ENCODE measurements at places on chromosomes 6 and 20.

- no peak for DNase-seq
These were observed 70.0 kb upstream of the FRMD1 start for GRCh38 chr6:168149015-168149414.

- DNase-seq, result no peak
These were observed 66.5 kb upstream of the TFB1M start for GRCh38 chr6:155380666-155381332.

DNA sequence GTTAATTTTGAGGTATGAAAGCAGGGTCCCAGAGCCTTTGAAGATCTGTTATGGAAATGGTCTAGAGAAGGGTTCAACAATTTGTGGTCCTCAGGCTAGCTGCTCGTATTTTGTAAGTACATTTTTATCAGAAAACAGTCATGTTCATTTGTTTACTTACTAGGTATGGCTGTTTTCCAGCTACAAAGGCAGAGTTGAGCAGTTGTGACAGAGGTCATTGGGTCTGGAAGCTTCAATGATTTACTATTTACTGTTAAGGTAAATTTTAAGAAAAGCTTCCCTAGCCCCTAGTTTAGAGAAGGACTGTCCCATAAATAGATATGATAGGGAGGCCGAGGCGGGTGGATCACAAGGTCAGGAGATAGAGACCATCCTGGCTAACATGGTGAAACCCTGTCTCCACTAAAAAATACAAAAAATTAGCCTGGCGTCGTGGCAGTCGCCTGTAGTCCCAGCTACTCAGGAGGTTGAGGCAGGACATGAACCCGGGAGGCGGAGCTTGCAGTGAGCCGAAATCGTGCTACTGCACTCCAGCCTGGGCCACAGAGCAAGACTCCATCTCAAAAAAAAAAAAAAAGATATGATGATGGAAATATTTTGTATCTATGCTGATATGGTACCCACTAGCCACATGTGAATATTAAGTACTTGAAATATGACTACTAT lies 538.4 kb upstream of the CITED2 start:
- no peak for DNase-seq

DNA sequence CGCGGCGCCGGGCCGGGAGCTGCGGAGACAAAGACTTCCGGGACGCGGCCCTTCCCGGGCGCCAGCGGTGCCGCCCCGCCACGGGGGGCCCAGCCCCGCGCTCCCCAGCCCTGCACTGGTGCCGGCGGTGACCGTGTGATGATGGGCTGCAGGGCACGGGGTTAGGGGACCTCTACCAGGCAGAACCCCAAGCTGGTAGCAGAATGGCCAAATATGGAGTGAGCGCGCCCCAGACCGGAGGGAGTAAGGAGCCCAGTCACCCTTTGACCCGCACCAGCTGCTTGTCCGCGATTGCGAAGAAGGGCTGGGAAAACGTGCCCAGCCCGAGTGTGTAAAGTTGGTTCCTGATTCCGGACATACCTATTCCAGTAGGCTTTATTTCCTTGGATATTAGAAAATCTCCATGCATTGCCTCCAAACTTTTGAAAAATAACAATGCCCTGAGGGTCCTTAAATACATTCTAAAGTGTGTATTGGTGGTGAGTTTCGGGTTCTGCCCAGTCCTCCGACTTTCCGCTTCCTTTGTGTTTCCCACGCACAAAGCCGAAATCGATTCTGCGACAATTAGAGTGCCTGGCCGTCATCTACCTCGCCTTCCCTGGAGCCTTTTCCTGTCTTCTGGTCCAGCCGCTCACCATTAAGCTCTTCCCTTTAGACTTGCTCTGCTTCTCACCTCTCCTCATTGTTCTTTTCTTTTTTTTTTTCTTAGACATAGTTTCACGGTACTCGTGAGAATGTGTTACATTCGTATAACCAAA lies 1.1 kb downstream of the ABRACL start:
- peak; percentile 65 for DNase-seq

DNA sequence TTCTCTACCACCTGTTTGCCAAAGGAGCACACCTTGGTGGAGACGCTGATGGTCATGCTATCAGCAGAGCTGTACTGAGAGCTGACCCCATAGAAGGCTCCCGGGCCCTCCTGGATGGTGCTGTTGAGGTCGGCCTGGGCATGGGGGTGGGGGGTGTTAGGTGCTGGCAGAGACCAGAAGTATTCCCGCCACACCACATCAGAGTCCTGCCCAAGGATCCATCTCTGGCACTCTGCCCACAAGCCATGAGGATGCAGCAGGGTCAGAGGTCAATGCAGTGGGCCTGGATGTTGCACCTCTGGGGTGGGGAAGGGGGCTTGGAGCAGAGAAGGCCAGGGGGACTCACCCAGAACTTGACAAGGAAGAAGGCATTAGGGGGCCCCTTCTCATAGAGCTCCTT lies 7.4 kb downstream of the RPL10A start:
- no peak for DNase-seq

- DNase-seq, result no peak
These were observed 255.0 kb upstream of the ZFP64 start for GRCh38 chr20:52446421-52447224.

GRCh38 chr20:10179574-10180298 lies 38.9 kb upstream of the SNAP25 start:
- DNase-seq, result no peak

GRCh38 chr6:18053555-18054445 lies 66.4 kb upstream of the KIF13A start:
- peak; percentile 32 for DNase-seq

DNA sequence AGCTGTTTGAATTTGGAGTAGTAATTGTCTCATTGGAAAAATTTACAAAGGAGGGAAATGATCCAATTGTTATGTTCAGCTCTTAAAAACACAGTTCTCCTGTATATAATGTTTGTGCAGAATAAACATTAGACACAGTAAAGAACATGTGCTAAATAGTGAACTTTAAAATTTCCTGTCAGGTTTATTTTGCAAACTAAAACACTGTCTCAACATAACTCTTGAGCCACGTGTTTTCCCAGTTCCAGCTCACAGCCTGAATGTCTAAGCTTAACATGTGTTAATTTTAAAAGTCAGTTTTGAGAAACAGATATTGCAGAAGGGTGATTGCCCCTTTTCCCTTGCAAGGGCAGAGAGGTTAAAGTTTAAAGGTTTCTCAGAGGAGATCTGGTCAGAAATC lies 20.6 kb downstream of the EPHA7 start:
- DNase-seq, result no peak

GRCh38 chr6:139409026-139409425 lies 34.6 kb upstream of the CITED2 start:
- DNase-seq, result peak; percentile 90
